ENCODE measurements at places on chromosomes 12 and 14.

DNA sequence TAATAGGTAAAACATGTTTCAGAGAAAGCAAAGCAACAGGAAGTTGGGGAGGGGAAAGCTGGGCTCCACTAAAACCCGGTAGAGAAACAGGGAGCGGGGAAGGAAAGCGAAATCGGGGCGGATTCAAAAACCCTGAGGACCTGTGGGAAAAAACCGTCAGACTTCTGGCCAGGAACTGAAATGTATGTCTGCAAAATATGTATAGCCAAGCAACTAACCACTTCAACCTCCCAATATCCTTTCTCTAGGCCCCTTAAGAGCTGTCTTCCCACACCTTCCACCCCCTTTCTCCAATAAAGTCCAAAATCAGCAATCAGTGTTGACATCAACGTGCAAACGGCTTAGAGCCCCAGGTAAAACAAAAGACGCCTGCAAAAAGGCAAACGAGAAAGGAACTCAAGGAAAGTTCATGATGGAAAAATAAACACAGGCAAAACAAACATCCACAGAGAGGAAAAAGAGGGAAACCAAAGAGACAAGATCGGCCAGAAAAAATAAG is 32.8 kb downstream of the SIX1 start:
- DNase-seq, result no peak

DNA sequence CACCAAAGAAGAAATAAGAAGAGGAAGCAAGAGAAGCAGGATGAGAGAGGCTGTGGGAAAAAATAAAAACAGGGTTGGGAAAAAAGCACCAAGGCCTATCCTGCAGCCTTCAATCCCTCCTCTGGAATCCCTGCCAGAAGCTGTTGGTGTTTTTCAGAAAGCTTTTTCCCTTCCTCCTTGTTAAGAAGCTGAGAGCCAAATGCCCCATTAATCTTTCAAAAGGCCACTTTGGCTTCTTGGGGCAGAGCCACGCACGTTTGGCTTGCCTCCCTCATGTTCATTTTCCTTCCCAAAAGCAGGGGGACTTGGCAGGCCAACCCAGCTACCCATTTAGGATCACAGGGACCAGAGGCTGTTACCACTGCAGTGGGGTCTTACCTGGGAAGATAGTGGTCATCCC is 365.3 kb downstream of the NUAK1 start:
- peak; percentile 33 for DNase-seq

GRCh38 chr14:37438444-37438843 is 156.6 kb downstream of the FOXA1 start:
- DNase-seq, result no peak

- DNase-seq, result peak; percentile 57
Measured at GRCh38 chr14:51188566-51189185, 51.4 kb upstream of the TMX1 start.

DNA sequence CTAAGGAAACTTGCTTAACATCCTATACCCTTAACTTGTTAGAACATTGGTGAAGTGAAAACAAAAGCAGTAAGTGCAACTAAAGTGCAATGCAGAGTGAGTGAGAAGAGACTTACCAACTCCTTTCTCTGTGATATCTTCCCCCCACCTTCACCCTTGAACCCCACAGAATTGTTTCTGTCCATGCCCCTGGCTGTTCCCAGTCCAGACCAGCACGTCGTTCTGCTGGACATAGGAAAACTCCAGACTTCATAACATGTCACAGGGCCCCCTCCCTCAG is 91.9 kb downstream of the DAD1 start:
- no peak for DNase-seq

- no peak for DNase-seq
Measured at GRCh38 chr14:101905614-101906013, 58.8 kb upstream of the DYNC1H1 start.

GRCh38 chr12:85065837-85066482 is 29.8 kb downstream of the LRRIQ1 start:
- DNase-seq, result no peak

- DNase-seq, result peak; percentile 3
Measured at GRCh38 chr14:90900476-90901083, 84.3 kb upstream of the TTC7B start.

DNA sequence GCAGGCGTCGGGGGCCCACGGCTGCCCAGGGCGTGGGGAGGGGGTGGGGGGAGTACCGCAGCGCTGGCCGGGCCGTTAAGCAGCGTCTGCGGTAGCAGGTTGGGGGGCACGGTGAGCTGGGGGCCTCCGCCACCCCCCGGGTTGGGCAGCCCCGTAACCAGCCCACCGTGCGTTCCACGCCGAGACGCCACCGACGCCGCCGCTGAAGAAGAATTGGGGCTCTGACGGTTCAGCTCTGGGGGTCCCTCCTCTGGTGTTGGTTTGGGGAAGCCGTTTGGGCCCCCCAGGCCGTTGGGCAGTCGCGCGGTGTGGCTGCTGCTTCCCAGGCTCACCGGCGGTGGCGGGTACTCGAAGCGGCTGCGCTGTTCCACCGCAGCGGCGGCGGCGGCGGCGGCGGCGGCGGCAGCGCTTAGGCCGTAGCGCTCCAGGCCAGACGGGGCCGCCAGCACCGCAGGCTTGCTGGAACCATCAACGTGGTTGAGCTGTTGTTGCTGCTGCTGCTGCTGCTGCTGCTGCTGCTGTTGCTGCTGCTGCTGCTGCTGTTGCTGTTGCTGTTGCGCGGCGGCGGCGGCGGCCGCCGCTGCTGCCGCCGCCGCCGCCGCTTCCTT is 1.5 kb downstream of the IRF2BPL start:
- peak; percentile 79 for DNase-seq

DNA sequence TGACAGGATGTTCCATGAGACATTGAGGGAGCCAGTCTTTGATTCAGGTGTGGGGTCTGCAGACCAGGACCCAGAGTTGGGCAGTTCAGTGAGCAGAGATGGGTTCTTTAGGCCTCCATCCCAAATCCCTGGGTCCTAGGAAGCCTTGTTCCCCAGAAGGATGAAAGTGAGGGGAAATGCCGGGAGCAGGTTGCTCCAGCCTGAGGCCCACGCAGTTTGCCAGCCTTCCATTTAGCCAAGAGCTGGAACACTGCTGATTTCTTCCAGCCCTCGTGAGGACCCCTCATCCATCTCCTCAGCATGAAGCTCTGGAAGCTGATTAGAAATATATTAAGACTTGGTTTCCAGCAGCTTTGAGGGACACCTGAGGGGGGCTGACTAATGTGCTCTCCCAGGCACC is 12.1 kb downstream of the C14orf132 start:
- no peak for DNase-seq

GRCh38 chr14:23729720-23730387 is 93.7 kb downstream of the DHRS2 start:
- no peak for DNase-seq

- peak; percentile 98 for DNase-seq
Measured at GRCh38 chr14:68548194-68549076, 244.4 kb downstream of the ZFP36L1 start.

- peak; percentile 28 for DNase-seq
Measured at GRCh38 chr14:82879949-82880535, 1346.4 kb upstream of the SEL1L start.
